ENCODE measurements at places on chromosomes 12 and 14.

DNA sequence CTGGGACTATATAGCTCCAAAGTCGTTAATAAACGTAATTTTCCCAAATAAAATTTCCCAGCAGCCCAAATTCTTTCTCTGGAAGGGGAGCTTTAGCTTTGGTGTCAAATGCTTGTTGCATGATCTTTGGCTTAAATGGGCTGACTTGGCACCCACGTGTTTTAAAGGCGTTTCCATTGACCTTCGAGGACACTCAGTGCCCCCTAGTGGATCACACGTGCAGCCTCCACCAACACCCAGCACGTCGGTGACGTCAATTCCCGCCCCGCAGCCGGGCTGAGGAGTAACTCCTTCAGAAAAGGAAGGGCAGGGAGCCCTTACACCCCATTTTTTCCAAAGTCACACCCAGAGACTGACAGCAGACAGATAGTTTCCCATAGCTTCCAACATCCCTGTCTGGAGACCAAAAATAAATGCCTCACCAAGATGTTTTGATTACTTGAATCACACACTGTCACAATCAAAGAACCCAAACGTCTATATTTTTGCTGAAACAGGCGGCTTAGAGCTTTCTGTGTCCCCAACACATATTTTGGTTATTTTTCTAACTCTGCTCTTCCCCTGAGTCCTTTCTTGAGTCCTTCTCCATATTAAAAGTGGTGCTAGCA lies 707.9 kb downstream of the AACS start:
- no peak for DNase-seq

GRCh38 chr14:97276573-97276972 lies 479.4 kb downstream of the VRK1 start:
- DNase-seq: no peak

DNA sequence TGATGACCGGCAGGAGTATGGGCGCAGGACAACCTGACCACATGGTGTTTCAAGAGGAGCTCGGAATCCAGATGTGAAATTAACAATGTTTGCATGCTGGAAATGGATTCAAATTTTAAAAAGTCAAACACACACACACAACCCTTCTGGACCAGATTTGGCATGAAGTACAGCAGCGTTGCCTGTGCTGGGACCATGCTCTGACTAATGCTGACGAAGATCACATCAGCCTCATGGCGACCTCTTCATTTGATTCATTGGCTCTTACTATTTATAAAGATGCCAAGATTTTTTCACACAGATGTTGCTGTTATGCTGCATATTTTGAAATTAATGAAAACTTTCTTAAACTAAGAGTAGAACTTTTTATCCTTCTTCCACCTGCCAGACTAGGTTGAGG lies 926.6 kb upstream of the TMEM132C start:
- DNase-seq: no peak

DNA sequence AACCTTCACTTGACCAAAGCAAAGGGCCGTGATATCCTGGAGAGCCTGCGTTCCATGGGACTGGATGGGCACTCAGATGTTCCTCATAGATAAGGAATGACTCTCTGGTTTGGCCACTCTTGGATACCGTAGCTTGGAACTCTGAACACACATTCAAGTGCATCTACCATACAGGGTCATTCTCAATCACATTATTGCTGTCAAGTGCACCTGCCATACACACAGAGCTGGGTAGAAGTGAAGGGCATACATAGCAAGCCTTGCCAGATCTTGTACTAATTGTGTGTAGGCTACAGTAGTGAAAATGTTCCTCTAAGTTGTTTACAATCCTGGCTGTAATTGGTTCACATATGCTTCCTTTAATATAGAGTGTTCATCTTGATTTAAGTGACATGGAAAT lies 58.3 kb downstream of the PELI2 start:
- no peak for DNase-seq

DNA sequence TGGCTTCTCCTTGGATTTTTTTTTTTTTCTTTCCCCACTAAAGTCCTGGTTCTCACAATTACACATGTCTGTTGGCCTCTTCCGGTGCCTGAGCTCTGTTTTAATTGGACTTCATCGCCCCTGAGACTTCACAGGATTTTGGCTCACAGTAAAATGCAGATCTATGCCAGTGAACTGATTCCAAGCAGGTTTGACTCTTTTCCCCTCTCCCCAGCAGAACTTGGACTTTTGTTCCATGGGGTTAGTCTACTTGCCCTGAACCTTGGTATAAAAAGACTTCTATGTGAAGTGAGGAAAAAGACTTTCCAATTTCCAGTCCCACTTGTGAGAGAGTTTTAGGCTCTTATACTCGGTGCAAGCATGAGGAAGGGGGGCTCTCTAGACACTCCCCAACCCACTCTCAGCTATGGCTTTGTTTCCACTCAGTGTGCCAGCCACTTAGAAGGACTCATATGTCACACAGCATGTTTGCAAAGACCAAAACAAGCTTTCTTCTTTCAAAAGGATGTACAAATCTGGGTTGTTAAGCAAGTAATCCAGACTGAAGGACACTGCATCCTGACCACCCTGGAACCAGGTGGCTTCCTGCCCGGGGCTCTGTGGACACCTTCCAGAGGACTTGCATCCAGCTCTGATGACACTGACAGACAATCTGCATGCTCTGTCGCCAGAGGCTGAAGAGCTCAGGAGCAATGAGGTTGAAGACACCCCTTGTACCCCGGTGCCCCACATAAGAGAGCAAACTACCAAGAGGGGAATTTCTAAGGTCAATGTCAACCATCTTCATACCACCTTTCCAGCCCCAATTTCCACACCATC lies 221.9 kb upstream of the EGLN3 start:
- DNase-seq: no peak

DNA sequence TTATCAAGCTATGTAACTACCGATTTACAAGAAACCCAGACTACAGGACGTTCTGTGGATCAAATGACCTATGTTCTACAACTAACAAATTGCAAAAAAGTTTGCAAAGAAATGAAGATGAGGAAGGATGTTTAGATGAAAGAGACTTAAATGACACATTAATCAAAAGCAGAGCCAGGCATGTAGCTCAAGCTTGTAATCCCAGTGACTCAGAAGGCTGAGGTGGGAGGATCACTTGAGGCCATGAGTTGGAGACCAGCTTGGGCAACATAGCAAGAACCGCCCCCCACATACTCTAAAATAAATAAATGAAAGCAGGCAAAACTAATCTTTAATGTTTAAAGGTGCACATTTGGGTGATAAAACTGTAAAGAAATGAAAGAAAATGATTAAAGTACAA lies 331.9 kb downstream of the BTG1 start:
- DNase-seq: no peak

DNA sequence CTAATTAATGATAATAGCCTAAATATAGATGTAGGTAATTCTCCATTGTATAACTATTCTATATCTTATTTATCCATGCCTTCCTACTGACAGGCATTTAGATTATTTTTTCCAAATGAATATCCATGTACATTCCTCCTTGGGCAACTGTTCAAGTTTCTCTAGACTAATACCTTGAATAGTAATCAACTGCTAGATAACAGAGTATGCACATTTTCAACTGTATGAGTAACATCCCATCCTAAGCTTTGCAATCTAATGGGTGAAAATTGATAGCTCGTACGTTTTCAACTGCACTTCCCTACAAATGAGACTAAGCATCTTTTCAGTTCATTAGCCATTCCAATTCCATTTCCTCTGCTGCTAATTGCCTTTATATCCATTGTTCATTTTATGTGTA lies 37.0 kb downstream of the YAF2 start:
- DNase-seq: no peak

GRCh38 chr12:28107679-28108078 lies 82.6 kb upstream of the CCDC91 start:
- DNase-seq: no peak

- no peak for DNase-seq
Measured at GRCh38 chr12:19205120-19205519, 75.6 kb downstream of the PLEKHA5 start.

DNA sequence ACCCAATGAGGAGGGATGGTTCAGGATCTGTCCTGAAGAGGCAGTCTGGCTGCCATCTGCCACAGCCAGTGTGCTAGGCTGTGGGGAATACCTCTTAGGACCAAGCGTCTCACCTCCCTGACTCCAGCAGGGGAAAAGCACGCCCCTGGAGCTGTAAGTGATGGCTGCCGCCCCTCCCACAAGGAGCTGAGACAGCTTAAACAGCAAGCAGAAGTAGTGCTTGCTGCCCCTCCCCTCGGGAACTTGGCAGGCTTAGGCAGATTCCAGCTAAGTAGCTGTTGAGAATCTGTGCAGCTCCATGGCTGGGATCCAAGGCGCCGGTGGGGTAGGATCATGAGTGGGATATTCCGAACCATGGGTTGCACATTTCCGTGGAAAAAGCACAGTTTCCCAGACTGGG lies 360.4 kb upstream of the MDGA2 start:
- DNase-seq: no peak
